ENCODE measurements at places on chromosomes 4 and X.

DNA sequence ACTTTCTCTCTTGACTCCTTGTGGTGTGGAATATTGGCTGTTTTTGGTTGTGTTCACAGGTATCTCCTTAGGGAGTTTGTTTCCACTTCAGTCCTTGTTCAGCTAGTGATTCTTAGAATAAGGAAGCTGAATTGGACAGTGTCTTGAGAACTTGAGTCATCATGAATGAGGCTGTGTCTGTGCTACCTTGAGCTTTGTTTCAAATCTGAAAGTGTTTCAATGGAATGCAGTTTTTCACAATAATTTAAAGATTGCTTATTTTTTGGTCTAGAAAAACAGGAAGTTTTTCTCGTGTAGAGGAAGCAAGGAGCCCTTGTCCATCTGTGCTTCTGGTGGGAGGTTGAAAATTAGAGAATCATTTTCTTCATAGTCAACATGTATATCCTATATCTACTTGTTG is 76.5 kb downstream of the ZNF518B start:
- DNase-seq = no peak

GRCh38 chrX:47380268-47380667 is 9.9 kb downstream of the ZNF157 start:
- DNase-seq = no peak

GRCh38 chrX:264634-265455 is 16.3 kb upstream of the PLCXD1 start:
- no peak for DNase-seq

DNA sequence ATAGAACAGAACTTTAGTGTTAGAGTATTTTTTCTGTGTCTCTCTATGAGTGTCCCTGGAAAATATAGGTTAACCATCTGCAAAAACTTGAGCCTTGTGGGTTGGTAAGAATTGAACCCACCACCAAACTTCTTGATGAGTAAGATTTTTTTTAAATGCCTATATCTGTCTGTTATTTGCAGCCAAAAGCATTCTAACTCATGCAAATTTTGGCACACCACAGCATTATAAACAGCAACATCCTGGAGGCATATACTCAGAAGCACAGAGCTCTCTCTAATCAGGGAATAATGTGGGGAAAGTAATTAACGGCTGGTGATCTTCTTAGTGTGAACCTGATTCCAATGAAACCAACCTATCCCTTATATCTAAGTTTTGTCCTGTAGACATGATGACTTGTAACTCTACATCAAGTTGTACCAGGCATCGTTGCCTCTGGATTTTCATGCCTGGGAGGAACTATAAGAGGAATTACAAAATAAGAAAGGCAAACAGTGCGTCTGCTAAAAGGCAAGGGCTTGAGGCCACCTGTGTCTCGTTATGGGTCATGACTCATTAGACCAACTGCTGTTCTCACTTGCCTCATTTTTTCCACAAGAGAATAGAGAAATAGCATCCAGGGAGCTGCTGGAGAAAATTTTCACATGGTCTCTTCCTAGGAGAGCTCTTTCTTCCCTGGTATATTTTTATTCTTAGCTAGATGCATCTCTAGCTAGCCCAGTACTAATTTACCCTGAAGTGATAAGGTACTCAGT is 202.4 kb downstream of the CHIC2 start:
- DNase-seq = no peak

DNA sequence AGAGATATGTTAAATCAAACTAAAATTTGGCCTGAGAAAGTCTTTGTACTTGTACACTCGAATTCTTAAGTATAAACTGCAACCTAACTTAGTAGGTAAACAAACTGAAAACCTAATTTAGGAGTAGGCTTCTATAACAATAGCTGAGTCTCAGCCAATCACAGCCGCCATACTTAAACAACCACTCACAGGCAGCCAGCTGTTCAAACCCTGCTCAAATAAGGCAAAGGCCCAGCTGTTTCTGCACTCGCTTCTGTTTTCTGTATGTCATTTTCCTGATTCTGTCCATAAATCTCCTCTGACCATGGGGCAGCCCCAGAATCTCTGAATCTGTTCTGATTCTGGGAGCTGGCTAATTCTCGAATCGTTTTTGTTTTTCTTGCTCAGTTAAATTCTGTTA is 7.8 kb upstream of the PLS3 start:
- no peak for DNase-seq

DNA sequence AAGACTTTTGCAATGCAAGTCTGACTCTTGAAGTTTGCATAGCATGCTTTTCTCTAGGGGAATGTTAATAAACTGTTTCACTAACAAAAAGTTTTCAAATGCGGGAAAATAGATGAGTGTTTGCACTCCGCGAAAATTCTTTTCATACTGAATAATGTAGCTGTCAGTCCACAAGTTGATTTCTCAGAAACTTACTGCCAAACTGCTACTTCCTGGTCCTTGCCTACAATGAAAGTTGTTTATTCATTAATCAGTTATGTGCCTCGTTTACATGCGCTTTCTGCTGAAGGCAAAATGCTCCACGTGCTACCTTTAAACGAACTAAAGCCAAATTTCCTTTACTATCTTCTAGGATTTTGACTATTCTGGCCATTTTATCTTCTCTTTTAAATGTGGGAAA is 166.2 kb downstream of the MAGEB17 start:
- DNase-seq = no peak
